ENCODE measurements at places on chromosomes 1 and 21. TPM values are rescaled to one million over a fixed set of nuclear protein-coding genes. Genes with fewer than 3 reads are reported as not detected.

DNA sequence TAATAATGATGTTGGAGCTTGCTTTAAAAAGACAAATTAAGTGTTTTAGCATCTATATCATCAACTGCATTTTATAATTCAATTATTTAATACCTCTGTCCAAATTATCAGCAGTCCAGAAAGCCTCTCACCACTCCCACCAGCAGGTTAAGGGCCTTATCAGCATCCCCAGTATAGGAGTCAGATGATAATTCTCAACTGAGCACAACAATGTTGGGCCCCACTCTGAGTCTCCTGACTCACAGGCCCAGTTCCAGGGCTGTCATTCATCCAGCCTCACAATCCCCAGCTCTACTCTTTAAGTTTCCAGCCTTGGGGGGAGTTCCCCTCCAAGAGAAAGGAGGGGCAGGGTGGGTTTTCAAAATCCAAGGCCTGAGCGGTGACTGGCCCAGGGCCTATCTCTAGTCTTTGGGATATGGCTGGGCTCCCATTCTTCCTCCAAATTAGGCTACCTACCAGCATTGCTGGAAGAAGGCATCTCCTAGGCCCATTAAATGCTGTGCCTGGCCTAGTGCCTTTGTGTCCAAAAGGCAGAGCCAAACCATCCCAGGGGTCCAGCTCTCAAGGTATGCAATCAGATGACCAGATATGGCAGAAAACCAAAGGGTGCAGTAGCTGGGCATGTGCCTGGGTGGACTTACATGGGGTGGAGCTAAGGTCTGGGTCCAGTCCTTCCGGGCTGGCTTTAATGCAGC is 134.1 kb downstream of the GLUL start:
- no peak for DNase-seq

The MIGA1 gene
- 20.7 TPM for polyA plus RNA-seq

DNA sequence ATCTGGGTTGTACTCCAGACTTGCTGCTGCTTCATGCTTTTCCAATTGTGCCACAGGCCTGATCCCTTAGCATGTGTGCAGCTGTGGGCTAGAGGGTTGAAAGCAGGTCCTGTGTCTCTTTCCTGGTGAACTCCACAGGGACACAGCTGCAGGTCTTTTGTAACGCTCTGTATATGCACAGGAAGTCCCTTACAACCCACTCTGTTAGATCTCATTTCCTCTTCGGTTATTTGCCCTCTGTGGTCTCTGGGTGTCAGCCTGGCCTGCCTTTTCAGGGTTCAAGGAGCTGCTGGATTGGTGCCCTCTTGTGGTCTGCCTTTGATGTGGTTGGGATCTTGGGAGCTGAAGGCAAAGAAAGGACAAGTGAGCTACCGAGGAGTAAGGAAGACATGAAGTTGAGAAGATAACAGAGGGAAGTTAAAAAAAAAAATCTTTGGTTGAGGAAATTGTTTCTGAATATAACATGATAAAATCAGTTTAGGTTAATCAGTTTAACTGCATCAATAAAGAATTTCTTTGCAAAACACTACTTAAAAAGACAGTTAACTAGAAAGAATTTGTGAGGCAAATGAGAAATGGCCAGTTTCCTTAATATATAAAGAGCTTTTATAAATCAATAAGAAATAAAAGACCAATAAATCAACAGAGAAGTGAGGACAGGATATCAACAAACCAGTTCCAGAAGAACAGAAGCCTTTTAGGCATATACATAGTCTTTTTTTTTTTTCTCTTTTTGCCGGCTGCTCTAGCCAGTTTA is 44.1 kb downstream of the UCK2 start:
- DNase-seq = peak; percentile 8

GRCh38 chr1:184366997-184367396 is 19.8 kb upstream of the C1orf21 start:
- no peak for DNase-seq

- DNase-seq = no peak
Observed at GRCh38 chr21:43271452-43272020, 102.7 kb downstream of the CRYAA start.

GRCh38 chr1:228373681-228374571 is 32.7 kb downstream of the TRIM11 start:
- no peak for DNase-seq

DNA sequence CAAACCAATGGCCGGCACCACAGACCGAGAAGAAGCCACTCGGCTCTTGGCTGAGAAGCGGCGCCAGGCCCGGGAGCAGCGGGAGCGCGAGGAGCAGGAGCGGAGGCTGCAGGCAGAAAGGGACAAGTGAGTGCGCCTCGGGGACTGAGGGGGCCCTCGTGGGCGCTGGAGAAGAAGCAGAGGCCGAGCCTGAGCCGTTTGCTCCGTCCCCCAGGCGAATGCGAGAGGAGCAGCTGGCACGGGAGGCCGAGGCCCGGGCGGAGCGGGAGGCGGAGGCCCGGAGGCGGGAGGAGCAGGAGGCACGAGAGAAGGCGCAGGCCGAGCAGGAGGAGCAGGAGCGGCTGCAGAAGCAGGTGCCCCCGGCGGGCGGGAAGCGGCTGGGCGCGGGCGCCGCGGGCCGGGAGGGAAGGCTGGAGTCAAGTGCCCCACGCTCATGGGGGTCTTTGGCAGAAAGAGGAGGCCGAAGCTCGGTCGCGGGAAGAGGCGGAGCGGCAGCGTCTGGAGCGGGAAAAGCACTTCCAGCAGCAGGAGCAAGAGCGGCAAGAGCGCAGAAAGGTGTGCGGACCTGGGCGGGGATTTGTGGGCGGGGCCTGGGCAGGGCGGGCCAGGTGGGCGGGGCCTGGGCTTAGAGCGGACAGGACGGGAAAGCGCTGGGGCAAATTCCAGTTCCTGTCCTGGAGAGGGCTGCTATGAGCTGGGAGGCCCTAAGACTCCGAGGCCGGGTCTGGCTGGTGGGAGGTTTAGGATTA is 22.7 kb downstream of the MAP7D1 start:
- DNase-seq = no peak

- DNase-seq = no peak
Observed at GRCh38 chr1:15113146-15113545, 40.4 kb upstream of the TMEM51 start.

DNA sequence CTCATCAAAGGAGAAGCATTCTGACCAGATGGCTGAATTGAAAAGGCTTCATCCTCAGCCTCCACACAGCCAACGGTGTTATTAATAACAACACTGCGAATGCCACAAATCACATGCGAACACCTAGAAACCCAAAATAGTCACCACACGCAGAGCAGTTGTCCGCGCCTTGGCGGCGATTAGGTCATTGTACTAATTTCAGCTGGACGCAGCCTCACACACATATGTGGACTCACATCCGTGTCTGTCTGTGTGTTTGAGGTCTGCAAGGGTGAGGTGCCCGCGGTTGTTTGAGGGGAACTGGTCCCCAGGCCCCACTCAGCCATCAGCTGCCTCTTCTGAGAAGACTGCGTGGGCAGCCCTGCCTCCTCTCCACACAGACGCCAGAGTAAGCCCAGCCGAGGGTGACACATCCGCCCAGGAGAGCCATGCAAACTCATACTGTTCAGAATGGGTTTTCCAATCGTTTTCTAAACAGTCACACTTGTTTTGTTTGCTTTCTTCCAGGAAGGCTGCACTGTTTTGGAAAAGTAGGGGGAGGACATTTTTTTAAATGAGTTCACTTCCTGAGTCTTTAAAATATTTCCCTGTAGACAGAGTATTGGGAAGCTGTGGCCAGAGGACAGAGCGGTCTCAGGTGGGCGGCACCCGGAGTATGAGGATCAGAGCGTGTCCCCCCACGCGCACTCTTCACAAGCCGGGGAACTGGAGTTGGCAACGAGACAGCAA is 53.4 kb downstream of the TOMM20 start:
- DNase-seq = no peak

DNA sequence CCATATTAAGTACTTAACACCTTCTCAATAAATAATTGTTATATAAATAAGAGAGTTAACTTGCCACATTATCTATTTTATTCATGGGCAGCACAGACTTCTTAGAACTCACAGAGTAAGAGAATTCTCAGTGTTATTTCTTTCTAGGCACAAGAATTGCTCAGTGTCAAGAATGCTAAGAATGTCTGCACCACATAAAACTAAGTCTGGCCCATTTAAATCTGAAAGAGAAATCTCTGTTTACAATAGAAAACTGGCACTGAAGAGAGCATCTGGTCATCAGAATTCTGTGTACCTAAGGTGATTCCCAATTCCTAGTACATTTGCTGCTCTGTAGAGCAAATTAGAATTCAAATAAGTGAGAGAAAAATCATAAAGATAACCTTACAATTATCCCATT is 3.8 kb downstream of the OR10K2 start:
- no peak for DNase-seq

The TMEM50A gene
- polyA plus RNA-seq = 97.9 TPM

The FALEC gene
- polyA plus RNA-seq = 0.48 TPM

GRCh38 chr1:3171761-3172160 is 102.8 kb downstream of the PRDM16 start:
- DNase-seq = no peak

DNA sequence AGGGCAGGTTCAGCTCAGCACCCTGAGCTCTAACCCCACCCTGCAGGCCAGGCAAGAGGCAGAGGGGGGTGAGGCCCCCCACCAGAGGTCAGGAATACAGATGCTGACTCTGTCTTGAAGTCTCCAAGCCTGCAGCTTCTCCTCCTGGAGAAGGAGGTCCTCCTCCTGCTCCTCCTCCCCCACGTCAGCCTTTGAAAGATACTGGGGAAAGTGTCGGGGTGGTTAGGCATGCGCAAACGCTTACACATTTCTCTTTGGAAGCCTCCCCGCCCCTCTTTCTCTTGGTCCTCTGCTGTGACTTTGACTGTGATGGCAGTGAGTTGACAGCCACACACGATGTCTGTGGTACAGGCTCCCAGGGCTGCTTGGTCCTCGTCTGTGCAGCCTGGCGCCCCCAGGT is 65.3 kb downstream of the SPSB1 start:
- no peak for DNase-seq

DNA sequence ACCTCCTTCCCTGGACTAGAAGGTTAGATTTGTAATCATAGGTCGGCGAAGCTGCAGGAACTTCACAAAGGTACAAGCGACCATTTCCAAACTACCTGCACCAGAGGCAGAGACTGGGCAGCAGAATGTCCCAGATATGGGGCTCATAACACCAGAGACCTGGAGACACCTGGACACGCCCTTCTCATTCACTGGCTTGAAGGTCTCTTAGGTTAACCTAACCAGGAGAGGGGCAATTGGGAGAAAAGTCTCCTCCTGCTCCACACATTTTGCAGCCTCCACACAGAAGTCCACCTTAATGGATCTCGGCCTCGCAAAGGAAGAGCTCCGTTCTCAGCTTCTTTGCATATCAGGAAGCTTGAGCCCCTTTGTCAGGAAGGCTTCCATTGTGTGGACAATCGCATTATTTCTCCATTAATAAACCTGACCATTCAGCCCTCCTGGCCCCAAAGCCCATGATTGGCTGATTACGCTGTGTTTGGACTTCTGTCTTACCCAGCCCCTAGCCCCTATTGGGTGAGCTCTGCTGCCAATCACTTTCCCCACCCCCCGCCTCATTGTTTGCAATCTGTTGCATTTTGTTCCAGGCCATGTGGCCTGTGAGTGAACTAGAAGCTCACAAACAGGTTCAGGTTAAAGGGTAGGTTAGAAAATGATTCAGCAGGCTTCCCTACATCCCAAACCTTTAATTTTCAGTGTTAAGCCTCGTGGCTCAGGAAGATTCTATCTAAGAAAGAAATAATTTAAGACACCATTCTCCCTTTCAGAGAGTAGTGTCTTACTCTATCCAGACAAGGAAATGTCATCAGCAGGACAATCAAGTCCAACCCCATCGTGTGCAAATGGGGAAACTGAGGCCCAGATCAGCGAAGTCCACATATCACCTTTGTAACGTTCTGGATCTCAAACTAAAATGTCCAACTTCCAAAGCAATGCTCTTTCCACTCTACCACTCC is 2.8 kb downstream of the MYCL start:
- peak; percentile 60 for DNase-seq

GRCh38 chr1:1959840-1960479 is 40.9 kb upstream of the TMEM52 start:
- DNase-seq = peak; percentile 62

The LIPI gene
- 0.32 TPM for polyA plus RNA-seq

The LEFTY1 gene
- polyA plus RNA-seq = 3.9 TPM

DNA sequence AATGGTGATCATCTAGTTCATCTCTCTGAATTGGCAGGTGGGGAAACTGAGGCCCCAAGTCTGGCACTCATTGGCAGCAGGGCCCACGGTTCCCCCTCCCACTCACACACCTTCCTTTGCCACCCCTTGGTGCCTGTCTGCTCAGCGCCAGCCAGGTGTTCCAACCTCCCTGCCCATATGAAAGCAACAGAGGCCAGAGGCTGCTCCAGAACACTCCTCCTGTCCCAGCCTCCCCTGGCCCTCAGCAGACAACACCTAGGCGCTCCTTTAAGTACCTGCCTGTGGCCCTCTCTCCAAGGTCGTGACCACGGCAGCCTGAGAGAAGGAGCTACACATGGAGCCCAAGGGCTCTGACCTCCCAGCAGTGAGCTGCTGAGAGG is 362.3 kb upstream of the VAMP3 start:
- no peak for DNase-seq

DNA sequence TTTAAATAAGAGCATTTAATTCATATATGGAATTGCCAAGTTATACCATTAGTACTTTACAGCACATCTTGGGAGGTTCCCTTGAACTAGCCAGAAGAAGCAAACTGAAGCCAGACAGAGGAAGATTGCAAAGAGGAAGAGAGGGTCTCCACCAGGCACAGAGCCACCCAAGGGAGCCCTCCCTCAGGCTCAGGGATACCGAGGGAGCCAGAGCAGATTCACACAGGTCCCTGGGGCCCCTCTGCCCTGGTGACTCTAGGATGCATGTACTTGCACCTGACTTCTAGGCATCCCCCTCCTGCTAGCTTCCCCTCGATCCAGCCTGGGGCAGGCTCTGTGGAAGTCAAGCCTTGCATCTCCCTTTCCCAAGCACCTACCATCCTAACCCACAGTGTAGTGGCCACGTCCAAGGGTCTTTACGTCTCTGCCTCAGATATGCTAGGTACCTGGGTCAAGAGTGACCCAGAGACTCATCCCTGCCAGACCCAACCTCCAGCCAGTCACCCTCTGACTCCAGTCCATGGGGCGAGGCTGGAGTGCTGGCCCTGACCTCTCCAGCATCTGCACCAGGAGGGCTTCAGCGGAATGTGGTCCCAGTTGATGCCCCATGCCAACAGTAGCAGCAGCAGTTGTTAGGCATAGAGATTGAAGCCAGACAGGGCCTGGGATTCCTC is 6.4 kb downstream of the IFNAR2 start:
- no peak for DNase-seq

The BPNT1 gene
- 45.7 TPM for polyA plus RNA-seq

DNA sequence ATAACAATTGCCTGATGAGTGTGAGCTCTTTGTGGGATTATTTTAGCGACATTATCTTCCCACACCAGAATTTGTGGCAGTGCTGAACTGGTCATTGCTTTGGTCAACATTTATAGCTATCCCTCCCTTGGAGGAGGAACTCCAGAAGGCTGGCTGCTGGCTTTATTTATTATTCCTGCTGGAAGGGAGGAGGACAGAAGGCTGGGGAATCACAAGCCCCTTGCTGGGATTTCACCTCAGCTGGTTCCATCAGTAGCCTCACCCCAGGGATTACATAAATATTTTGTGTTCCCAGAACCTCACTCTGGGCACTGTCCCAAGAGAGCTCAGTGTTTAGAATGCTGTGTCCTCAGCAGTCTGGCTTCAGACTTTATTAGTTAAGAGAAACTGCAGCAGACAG is 102.8 kb upstream of the C1orf21 start:
- DNase-seq = no peak
